ENCODE measurements at places on chromosomes 3 and 15. TPM values are rescaled to one million over a fixed set of nuclear protein-coding genes. Genes with fewer than 3 reads are reported as not detected.

Gene CCRL2
- 0.15 TPM for total RNA-seq

Gene CYFIP1
- total RNA-seq = 72.9 TPM

Gene BOC
- 7.5 TPM for total RNA-seq

Gene PRSS50
- not detected for total RNA-seq

Gene LRRC2
- total RNA-seq = not detected

Gene PTX3
- total RNA-seq = 0.80 TPM

Gene GPR87
- total RNA-seq = 1.2 TPM

Gene CHRNA5
- 27.3 TPM for total RNA-seq

Gene SPTBN5
- 0.25 TPM for total RNA-seq

Gene OIP5
- 14.3 TPM for total RNA-seq

Gene TMEM62
- total RNA-seq = 9.4 TPM

Gene SLC6A11
- 0.07 TPM for total RNA-seq

Gene ADGRG7
- total RNA-seq = not detected

Gene PLA2G4E
- total RNA-seq = not detected

Gene SLC27A2
- total RNA-seq = 24.3 TPM

Gene SOX2
- total RNA-seq = 0.88 TPM

Gene SPINK8
- not detected for total RNA-seq

Gene LYZL4
- not detected for total RNA-seq

Gene CPLX3
- total RNA-seq = not detected

Gene ACKR4
- total RNA-seq = not detected

Gene CYP1A1
- total RNA-seq = 3.1 TPM

Gene ZNF860
- total RNA-seq = 1.0 TPM

Gene DAPK2
- total RNA-seq = 2.3 TPM

Gene FBXO40
- total RNA-seq = not detected

Gene CKMT1B
- 4.8 TPM for total RNA-seq

Gene XCR1
- not detected for total RNA-seq

Gene CPN2
- not detected for total RNA-seq

Gene PGBD4
- total RNA-seq = 1.5 TPM

Gene P2RY12
- not detected for total RNA-seq
